Activated CD8-positive, alpha-beta memory T cell treated with anti-CD3 and anti-CD28 coated beads for 48 hours (primary cell): ENCODE measurements at places on chromosomes 6 and 20.

- DNase-seq: no peak
Observed at GRCh38 chr6:21955053-21955595, 341.7 kb downstream of the PRL start.

DNA sequence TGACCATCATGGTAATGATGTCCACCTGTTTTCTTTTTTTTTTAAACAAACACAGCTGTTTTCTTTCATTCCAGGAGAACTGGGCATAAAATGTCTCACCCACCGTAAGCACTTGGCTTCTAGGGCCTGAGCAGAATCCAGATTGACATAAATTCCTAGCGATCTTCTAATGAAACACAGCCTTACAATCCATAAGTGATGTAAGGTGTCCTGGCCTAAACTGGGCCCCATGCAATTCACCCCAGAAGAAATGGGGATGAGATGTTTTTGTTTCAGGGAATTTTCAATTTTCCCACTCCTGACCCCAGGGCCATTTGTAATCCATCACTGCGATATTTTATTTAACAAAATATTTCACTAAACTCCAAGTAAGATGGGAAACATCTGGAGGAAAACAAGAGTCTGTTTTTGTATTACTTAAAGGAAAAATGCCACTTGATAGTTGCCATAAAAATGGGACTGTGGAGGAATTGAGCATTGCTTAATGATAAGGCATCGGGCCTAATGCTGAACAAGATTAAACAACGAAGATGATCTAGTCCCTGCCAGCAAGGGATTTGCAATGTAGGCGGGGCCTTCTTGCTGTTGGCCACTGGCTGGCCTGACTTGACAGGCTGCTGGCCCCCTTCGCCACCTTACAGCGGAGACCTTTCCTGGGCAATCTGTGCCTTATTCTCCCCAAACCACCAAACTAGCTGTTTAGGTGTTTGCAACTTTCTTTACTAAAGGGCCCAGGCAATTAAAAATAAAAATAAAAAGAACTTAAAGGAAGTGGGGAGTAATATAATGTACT, 183.7 kb downstream of the CD109 start:
- no peak for DNase-seq

DNA sequence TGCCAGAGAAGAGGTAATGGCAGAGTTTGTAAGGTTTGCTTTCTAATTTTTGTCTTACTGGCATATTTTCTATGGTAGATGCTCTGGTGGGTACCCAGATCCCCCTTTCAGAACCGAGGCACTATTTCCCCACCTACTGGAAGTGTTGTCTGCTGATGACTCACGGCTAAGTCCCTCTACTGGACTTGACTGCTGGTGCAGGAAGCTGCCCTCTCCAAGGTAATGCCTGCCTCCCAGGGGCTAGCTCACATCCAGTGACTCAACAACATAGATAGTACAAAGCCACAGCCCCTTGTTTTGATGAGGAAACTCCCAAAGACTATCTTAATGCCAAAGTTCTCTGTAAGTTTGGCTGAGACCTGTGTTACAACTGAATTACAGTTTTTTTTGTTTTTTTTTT, 285.4 kb upstream of the FLRT3 start:
- DNase-seq: no peak

- DNase-seq: no peak
Observed at GRCh38 chr20:45226287-45226686, 5.1 kb downstream of the SEMG2 start.

- DNase-seq: no peak
Observed at GRCh38 chr6:146364816-146365594, 178.6 kb upstream of the RAB32 start.

DNA sequence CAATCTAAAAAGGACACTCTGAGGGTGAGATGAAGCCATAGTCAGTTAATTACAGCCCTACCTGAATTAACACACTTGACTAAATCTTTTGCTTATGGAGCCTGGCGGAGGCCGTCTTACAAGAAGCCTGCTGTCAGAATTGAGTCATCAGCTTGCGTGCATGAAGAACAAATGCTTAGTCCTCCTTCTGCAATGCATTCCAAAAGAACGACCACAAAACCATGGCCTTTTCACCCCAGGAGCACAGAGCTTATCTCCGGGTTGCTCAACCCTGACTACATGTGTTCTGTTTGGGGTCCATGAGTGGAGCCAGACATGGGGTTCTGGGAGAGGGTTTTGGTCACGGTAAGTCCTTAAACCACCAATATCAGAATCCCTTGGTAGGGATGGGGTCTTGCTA, 318.1 kb downstream of the CLIC5 start:
- no peak for DNase-seq

DNA sequence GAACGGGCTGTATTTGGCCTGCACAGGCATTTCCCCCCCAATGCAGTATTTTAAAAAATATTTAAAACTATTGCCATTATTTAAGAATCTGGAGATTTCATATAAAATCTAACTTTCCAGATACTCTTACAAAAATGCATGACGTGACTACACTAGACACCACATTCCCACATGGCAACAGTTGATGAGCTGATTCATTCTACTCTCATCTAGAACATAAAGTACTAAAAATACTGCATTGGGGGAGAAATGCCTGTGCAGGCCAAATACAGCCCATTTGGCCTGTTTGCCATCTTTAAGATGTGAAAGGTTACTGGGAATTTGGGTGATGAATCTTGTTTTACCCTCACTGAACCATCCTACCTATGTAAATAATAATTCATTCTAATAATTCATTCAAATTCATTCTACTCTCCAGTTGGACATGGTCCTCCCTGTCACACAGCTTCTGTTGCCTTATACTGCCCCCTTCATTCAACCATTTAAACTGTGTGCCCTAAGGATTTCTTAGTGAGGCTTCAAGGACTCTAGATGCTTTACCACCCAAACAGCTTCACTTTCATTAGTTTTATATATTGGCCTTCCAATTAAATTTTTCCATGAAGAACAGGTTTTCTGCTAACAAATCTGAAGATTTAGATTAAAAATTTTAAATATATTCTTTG, 6.9 kb upstream of the ZSCAN16 start:
- no peak for DNase-seq

- DNase-seq: no peak
Observed at GRCh38 chr20:61809006-61809770, 256.5 kb downstream of the TAF4 start.

DNA sequence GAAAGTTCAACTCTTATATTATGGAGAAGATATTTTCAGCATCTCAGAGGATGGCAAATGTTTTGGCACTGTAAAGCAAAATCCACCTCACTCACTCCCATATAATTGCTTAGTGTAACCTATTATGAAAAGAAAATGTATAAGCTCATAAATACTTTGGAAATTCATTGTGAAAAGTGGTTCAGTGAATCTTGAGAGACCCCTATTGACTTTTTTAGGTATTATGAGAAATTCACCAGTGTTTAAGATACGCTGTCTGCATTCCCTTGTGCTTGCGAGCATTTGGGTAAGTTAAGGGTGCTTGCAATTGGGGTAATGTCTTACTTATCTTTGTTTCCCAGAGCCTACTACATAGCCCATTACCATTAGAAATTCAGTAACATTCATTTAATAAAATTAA, 66.3 kb upstream of the BMP5 start:
- no peak for DNase-seq

DNA sequence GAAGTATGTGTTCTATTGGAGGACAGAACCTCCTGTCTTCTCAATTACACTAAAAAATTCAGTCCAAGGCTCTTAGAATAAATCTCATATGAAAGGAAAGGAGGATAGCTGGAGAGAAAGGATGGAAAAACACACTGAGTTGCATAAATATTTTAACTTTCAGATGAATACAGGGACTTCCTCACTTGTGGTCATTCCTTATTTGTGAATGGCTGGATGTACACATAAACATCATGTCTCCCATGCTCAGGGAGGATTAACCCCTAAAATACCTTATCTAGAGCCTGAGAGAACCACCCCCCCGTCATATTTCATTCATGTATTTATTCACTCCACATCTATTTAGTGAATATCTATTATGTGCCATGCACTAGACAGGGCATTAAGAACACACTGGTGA, 217.6 kb upstream of the CITED2 start:
- no peak for DNase-seq

GRCh38 chr20:46199198-46199597, 81.1 kb downstream of the CD40 start:
- DNase-seq: no peak

- DNase-seq: no peak
Observed at GRCh38 chr6:167702241-167702827, 124.4 kb upstream of the AFDN start.

- DNase-seq: no peak
Observed at GRCh38 chr6:56143796-56144195, 103.6 kb downstream of the COL21A1 start.

- no peak for DNase-seq
Observed at GRCh38 chr6:21402368-21402767, 191.2 kb upstream of the SOX4 start.

DNA sequence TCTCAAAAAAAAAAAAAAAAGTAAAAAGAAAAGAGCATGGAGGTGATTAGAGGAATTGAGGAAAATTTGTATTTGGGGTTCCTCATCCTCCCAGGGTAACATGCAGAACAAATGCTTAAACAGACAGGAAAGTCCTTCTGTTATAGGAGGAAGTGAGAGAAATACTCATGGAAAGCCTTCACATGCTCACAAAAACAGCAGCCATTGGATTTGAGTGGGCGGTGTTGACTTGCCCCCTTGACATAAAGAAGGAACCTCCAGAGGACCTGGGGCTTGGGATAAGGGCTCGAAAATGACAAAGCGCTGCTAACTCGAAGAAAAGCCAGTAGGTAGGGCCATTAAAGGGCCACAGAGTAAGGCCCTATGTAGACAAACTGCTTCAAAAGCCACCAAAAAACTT, 17.5 kb upstream of the SAMHD1 start:
- no peak for DNase-seq

GRCh38 chr6:85077098-85077497, 312.7 kb upstream of the TBX18 start:
- no peak for DNase-seq
